Hepatocyte (in vitro differentiated cells): ENCODE measurements at places on chromosomes 1 and 21. TPM values are rescaled to one million over a fixed set of nuclear protein-coding genes. Genes with fewer than 3 reads are reported as not detected.

The MYOCOS gene
- polyA plus RNA-seq = not detected in 2 replicates

The RAB13 gene
- polyA plus RNA-seq = 98.7 and 125 TPM in 2 replicates

The GJB3 gene
- 2.0 and 8.4 TPM in 2 replicates for polyA plus RNA-seq

DNA sequence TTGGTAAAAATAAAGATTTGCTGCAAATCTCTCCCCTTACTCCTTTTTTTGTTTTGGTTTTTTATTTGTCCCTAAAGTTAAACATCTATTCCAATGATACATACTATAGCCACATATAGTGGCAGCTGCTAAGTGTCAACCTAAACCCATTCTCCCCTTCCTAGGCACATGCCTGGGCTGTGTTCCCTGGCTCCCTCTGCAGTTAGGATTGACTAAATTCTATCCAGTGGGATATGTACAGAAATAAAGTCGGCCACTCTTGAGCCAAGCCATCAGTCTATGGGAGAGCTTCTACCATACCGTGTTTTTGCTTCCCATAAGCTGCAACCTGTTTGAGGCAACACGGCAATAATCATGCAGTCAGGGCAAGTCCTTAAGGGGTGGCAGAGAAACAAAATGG lies 23.6 kb downstream of the MCOLN3 start:
- no peak for DNase-seq

- no peak for DNase-seq
These were observed 51.4 kb upstream of the RGS1 start for GRCh38 chr1:192524223-192524622.

GRCh38 chr1:180854001-180854400 lies 58.7 kb upstream of the KIAA1614 start:
- no peak for DNase-seq

DNA sequence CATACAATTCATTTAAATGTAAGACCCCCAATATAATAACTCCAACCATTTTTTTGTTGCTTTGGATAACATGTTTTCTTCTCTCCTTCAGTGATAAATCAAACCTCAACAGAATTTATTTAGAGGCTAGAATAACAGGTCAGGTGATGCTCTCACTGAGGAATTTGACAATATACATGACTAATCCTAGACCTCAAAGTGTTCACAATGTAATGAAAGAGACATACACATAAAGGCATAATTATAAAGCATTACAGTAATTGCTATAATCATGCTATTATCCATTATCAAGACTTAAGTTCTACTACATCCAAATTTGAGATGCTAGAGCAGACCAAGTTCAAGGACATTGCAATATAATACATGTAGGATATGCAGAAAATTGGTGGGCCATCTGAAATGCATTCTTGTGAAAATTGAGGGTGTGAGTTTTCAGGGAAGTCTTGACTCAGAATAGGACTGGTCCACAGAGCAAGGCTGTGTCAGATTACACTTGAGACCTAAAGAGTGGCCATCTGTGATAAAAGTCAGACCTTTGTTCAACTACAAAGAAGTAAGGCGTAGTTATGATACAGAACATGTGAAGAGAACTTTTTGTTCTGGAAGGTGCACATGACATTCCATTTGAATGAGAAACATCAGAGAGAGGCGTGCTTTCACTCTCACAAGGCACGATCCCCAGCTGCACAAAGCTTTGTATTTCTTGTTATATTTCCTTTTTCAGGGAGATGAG lies 45.5 kb downstream of the UTP25 start:
- no peak for DNase-seq

DNA sequence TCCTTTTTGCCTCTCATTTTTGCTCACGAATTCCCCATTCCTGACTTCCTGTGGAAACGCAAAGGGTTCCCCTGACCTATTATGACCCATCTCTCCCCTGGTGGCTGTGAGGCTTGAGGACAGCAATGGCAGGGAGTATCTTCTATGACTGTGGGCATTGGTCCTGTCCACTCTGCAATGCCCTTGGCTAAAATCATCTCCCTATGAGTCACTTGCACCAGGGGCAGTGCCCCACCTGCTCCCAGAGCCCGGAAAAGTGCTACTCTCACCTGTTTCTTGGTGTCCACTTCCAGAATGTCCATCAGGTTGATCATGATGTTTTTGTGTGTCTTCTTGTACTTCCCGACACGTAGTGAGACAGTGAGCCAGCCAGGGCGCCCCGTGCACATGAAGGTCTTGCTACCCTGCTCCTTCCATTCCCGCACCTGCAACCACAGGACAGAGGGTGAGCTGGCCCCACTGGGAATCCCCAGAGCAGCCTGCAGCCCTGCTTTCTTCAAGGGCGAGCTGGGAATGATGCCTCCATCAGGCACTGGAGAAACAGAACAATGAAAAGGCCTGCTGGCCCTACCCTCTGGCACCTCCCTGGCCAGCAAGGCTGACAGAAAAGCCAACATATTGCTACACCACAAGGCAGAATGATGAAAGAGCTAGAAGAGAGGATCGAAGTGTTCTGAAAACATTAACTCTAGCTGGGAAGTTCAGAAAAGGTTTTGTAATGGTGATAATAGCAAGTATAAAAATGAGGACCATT lies 3.5 kb downstream of the DHCR24 start:
- DNase-seq = peak; percentile 38

- no peak for DNase-seq
These were observed 126.2 kb upstream of the COL6A1 start for GRCh38 chr21:45855248-45855811.

DNA sequence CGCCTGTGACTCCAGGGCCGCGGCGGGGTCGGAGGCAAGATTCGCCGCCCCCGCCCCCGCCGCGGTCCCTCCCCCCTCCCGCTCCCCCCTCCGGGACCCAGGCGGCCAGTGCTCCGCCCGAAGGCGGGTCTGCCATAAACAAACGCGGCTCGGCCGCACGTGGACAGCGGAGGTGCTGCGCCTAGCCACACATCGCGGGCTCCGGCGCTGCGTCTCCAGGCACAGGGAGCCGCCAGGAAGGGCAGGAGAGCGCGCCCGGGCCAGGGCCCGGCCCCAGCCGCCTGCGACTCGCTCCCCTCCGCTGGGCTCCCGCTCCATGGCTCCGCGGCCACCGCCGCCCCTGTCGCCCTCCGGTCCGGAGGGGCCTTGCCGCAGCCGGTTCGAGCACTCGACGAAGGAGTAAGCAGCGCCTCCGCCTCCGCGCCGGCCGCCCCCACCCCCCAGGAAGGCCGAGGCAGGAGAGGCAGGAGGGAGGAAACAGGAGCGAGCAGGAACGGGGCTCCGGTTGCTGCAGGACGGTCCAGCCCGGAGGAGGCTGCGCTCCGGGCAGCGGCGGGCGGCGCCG lies at the start of gene SIM2:
TSS of gene SIM2 (plus strand) at position 135 of the 565 bp plus-strand sequence. CDS start 632 bp downstream, outside the sequence.
- no peak for DNase-seq

GRCh38 chr1:186680245-186681061 lies at the start of gene PTGS2:
Gene PTGS2, minus strand, starts transcription at chr1:186680423. Its CDS starts 133 bp downstream, at chr1:186680290.
- DNase-seq = peak; percentile 92

DNA sequence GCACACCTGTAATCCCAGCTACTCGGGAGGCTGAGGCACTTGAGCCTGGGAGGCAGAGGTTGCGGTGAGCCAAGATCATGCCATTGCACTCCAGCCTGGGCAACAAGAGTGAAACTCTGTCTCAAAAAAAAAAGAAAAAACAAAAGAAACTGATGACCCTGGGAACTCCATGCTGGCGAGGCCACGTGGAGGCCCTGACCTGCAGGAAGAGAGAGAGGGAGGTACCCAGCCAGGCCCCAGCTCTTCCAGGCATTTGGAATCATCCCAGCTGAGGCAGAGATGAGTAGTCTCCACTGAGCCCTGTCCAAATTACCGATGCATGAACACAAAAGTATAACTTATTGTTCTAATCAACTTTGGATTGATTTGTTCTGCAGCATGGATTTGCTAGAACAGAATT lies 132.0 kb upstream of the ZBTB40 start:
- DNase-seq = no peak

DNA sequence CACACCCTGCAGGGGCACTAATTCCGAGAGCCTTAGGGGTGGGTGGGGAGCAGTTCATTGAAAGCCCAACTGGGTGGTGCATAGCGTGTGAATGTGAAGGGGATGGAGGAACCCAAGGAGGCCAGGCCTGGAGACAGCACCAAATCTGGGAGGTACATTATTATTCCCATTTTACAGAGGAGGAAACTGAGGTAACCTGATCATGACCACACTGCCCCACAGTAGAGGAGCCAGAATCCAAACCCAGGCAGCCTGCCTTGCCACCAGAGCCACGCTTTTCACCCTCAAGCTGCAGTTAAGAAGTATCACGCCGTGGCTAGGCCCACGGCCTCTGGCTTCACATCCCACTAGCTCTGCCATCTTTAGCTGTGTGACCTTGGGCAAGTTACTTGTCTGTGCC lies 633 bp upstream of the BSND start:
- DNase-seq = no peak

DNA sequence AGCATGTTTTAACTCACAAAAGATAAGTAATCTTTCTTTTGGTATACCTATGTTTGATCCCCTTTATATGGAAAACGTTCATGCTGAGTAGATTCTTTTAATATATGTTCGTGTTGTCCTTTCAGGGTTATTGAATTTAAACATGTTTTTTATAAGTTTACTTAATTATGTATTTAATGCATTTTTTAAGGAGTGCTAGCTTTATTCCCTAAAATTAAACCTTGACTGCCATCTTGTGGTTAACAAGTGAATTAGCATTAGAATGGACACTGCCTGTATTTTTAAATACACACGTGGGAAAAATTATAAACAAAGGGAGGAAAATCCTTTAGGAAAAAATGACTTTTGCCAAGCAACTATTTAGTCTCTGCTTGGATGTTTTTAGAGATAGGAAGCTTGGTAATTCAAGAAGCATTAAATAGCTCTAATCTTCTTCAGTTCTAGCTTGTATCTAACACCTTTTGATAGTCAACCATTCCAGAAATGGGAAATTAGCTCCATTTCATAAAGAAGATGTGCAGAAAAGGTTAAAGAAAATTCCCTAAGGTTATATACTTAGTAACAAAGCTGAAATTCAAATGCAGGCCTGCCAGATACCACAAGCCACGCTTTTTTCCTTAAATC lies 43.0 kb downstream of the UBE2U start:
- peak; percentile 64 for DNase-seq

GRCh38 chr1:217660353-217661062 lies 29.4 kb downstream of the SPATA17 start:
- peak; percentile 26 for DNase-seq

DNA sequence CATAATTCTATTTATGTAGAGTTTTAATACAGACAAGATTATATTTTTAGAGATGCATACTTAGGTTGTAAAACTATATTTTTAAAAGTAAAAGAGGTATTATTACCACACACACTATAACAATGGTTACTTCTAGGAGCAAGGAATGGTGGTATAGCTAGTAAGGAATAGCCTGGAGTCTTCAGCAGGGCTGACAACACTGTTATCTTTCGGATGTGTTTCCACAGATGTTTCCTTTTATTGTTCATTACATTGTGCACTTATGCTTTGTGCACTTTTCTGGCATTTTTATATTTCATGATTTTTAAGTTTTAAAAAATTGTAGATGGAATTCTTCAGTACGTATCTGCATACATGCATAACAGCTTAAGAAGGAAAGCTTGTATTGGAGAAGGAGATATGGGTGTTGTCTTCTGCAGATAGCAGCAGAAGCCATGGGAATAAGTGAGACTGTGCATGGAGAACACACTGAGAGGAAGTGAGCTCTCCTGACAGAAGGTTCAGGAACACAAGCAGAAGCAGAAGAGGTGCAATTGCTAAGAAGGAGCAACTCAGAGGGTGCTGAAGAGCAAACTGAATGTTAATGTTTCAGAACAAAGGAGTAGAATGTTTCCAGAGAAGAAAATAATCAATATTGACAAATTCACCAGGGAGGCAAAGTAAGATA lies 91.8 kb downstream of the UCHL5 start:
- DNase-seq = no peak

GRCh38 chr1:56797065-56797685 lies 22.0 kb downstream of the FYB2 start:
- DNase-seq = no peak

- peak; percentile 77 for DNase-seq
These were observed 757 bp upstream of the NRIP1 start for GRCh38 chr21:15065392-15066122.

DNA sequence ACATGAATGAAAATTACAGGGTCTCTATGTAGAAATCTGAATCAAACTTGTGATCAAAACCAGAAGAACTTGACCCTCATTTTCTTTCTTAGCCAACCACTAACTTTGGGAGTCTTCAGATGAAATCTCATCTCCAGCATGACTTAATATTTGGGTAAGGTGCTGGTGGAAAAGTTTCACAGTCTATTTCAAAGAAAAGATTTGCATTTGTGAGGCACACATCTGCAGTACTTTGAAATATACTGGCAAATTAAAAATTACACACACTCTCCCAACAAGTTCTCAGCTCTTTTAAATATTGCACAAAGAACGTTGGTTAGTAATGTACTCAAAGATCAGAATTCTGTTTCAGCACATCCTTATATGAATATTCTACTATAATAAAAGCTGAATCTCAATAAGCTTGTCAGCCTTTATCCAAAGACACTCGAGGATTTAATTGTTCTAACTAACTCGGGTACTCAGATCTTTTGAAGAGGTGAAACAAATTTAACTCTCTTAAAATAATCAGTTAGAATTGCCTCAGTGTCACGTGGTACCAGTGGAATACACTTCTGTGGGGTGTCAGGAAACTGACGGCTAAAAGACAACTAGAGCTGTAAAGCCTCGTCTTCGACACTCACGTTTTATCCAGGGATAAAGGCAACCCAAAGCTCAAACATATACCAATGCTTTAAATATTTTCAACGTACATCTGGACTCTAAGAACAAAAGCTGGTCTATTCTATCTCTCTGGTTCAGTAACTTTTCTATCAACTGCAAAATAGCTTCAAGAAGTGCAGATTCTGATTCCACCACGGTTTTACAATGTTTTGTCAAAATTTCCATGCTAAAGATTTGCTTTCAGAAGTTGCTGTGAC lies 19.0 kb downstream of the SAMSN1 start:
- DNase-seq = no peak

- no peak for DNase-seq
These were observed 111.1 kb downstream of the CLIC6 start for GRCh38 chr21:34779860-34780259.

DNA sequence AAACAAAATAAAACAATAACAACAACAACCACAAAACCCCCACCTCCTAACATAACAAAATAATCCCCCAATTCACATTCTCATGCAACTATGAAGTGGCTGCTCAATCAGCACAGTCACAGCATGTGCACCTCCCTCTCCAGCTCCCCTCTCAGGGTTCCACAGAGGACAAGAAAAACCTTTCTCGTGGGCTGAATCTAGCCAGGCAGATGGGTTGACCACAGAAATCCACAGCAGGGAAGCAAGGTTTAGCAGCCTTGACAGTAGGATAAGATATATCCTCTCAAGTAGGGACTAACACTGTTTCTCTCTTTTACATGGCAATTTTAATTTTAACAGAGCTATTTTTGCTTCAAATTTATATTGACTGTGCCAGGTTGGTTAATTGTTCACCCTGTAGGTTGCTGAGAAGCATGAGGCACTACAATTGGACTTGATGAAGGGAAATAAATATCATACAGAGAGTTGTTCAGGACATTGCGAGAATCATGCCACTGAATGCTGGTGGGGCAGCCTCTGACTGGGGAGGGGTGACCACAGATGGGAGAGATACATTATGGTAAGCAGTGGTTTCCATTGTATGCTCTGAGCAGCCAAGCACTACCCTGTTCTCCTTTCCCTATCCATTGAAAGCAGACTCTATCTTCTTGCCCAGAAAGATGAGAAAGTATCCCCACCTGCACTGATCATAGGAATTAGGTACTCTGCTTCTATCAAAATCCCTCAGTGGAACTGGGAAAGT lies 535.1 kb downstream of the DPYD start:
- no peak for DNase-seq
